Effector CD4-positive, alpha-beta T cell (primary cell): ENCODE measurements at places on chromosomes 1 and 21.

GRCh38 chr1:243855616-243856318, 5.7 kb upstream of the AKT3 start:
- DNase-seq = no peak

DNA sequence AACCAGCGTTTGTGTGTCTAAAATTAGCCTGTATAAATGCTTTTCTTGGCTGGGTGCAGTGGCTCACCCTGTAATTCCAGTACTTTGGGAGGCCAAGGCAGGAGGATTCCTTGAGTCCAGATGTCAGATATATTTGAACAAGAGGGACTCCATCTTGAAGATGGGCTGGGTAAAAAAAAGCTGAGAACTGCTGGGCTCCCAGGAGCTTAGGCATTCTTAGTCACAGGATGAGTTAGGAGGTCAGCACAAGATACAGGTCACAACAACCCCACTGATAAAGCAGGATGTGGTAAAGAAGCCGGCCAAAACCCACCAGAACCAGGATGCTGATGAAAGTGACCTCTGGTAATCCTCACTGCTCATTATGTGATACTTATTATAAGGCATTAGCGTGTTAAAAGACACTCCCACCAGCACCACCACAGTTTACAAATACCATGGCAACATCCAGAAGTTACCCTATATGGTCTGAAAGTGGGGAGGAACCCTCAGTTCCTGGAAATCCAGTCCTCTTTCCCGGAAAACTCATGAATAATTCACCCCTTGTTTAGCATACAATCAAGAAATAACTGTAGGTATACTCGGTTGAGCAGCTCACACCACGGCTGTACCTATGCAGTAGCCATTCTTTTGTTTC, 36.2 kb upstream of the ZNF496 start:
- DNase-seq = no peak

GRCh38 chr1:158335213-158335532, 3.8 kb upstream of the CD1B start:
- no peak for DNase-seq

GRCh38 chr21:19844334-19844733, 1153.9 kb upstream of the NCAM2 start:
- DNase-seq = no peak

DNA sequence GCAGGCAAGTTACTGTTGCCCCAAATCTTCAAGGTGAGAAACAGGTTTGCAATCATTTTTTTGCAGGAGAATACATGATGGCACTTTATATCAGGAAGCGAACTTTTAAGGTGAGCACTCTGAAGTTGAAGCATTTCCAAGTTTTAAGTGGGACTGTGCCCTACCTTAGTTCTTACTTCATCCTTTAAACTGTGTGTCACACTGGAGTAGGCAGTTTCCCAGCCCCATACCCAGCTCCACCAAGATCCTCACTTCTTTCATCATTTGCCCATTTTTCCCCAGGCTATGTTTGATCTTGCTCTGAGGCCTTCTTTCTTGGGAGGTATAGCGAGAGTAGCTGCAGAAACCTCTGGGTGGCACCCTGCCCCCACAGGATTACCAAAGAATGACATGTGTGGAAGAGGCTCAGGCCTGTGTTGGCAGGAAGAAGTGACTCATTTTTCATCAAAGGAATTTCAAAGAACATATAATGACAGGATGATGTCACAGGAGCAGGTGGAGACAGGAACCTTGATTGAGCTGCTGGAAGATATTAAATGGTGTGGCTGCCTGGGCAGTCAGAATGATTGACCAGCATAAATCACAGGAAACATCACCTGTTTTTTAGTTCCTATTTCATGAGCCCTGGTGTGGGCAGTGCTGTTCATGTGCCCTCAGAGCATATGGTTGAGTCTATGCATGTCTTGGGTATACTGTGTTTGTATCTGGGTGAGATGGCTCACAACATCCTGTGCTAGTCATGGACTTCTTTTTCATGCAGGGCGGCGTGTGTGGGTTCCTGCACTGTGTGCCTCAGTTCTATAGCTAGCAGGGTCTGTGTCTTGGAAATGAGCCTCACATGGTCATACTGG, 20.8 kb upstream of the MACF1 start:
- peak; percentile 82 for DNase-seq

DNA sequence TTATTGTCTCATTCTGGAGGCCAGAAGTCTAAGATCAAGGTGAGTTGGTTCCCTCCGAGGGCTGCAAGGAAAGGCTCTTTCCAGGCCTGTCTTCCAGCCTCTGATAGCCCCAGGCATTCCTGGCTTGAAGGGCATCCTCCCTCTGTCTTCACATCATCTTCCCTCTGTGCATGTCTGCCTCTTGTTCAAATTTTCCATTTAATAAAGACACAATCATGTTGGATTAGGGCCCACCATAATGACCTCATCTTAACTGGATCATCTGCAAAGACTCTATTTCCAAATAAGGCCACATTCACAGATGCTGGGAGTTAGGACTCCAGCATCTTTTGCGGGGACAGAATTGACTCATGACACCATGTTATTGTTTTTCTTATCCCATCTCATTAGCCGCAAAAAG, 24.5 kb downstream of the HUNK start:
- DNase-seq = no peak

GRCh38 chr1:50368179-50369007, 54.9 kb downstream of the DMRTA2 start:
- no peak for DNase-seq

DNA sequence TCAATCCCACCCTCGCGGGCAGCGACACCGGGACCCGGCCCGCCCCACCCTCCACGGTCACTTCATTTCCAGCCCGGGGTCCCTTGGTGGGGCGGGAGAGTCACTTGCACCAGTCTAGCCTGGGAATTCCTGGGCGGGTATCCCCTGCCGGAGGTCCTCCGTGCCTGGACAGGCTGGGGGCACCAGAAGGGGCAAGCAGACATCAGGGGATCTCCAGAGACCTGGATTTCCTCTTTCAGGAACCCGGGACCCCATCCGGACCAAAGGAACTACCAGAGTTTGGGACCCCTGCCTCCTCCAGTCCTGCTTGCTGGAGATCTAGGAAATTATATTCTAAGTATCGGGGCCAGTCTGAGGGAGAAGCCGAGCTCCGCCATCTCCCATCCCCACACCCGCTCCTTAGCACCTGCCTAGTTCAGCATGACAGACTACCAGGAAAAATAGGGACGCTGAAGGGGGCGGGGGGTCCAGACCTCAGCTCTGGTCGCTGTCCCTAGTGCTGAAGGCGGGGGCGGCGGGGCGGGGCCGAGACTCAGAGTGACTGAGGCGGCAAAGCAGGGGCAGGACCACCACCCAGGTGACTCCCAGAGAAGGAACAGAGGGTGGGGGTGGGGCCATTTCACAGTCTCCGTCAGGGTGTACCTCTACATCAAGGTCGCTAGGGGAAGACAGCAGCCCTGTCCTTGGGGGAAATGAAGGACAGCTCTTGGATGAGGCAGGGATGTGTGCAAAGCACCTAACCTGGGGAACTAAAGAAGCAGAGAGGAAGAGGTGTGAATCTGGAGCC, 832 bp downstream of the HCN3 start:
- peak; percentile 77 for DNase-seq

DNA sequence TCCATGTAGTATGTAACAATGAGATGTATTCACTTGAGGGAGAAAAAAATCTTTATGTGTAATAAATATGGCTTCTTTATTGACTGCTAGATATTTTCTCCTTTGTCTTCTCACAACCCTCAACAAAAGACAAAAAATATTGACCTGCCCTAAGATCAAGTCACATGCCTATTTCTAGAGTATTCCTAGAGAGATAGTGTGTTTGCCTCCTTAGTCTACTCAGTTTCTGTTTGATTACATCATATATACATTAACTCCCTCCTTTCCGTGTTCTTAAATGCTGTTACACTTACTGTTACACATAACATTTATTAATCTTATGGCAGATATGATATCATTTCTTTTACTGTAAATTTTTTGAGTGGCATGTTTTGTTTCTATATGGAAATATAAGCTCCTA, 281.6 kb upstream of the RGS18 start:
- no peak for DNase-seq

GRCh38 chr1:200970771-200971427, 52.6 kb downstream of the KIF21B start:
- no peak for DNase-seq

DNA sequence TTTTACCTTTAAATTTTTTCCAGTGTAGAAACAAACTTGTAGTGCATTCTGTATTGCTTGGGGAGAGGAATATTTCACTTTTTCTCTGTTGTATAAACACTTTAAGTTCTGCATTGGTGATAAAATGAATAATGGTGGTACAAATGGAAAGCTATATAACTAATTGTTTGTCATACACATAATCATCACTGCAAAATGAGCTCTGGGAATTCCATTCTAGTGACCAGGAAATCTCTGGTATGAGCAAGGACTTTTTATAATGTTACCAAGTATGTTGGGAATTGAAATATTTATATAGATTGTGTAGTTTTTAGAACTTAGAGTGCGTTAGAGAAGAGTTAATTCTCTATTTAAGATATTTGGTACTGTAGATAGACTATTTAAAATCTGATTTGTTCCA, 5.0 kb upstream of the FMN2 start:
- no peak for DNase-seq

DNA sequence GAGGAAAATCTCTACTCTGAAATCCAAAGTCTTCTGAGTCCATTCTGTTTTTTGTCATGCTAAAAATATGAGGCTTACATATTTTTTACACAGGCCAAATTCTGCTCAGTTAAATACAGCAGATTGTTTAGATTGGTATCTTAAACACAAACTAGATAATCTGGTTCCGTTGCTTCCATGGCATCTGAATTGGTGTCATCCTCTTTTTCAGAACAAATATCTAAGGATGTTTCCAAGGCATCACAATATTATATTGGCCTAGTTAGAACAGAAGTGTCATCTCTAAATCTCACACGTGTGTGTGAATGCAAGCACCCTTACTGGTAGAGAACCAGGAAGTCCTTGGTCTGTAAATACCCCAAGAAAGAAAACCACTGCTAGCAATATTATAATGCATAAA, 151.2 kb downstream of the NRIP1 start:
- DNase-seq = no peak

DNA sequence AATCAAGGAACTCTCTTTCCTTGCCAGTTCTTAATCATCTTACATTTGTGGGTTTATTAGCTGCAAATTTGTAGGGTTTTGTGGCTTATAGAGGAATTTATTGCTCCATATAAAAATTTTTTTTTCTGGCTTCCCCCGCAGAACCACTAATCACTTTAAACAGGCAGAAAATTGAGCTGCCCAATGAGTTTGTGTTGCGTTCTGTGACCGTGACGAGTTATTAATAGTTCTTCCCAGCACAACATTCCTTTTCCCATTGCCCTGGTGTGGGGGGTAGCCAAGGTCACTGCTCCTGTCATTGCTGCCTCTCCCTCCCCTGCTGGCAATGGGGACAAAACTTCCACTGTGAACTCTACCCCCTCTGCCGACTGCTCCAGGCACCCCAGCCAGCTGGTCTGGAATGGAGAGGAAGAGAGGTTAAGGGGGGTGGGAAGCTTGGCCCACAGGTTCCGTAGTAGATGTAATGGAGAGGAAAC, 55.1 kb downstream of the UBE2T start:
- DNase-seq = no peak

- no peak for DNase-seq
These were observed 1353.2 kb upstream of the ADGRL2 start for GRCh38 chr1:80447526-80447925.

DNA sequence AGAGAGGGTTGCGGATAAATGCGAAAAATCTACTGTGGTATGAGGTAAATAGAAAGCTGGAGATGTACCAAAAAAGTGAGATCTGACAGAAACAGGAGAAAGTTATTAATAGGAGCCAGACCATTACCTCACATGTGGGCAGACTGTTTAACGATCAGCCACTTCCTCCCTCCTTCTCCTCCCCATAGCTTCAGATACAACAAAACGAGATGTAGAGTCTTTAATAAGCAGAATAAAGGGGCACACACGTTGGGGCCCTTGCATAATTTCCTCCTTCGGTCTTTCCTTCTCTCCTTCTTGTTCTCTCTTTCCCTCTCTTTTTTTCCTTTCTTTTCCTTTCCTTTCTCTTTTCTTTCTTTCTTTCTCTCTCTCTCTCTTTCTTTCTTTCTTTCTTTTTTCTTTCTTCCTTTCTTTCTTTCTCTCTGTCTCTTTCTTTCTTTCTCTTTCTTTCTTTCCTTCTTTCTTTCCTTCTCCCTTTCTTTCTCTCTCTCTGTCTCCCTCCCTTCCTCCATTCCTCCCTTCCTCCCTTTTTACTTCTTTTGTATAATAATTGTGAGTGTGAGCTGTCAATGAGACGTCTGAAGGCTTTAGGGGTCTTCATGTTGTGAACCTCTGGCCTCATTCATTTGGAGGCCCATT, 242.1 kb downstream of the GRIK1 start:
- DNase-seq = no peak

- DNase-seq = no peak
These were observed 182.4 kb downstream of the MIS18A start for GRCh38 chr21:32096411-32096810.

- DNase-seq = no peak
These were observed 59.7 kb upstream of the ZNF326 start for GRCh38 chr1:89935235-89935634.

DNA sequence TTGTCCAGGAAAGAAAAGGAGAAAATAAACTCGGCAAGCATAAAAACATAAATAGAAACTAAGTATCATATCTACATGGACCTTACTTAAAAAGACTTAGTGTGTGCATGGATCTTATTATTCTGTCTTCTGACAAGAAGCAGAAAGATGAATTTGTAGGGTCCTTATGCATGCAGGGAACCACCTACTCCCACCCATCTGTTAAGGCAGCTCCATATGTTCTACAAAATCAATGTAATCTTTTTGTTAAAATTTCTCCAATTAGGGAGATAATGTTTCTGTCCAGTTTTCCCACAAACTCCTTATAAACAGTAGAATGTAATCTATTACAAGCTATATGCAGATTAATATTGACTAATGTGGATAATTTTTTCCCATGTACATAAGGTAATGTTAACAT, 13.9 kb upstream of the PTPN14 start:
- DNase-seq = no peak

DNA sequence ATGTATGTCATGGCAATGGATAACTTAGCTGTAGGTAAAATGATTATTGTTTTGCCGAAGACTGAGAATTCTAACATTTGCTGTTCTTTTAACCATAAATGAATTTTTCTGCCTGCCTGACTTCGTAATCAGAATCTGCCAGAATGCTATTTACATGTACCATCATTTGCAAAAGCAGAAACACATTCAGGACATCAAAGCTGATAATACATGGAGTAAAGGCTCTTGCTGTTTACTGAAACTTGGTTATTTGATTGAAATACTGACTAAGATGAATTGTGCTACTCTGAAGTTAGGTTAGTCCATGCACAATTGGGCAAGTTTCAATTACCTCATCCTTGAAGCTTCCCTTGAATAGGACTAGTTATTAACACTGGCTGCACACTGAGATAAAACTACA, 293.8 kb downstream of the PLA2G4A start:
- DNase-seq = no peak

GRCh38 chr1:4127592-4128140, 227.6 kb upstream of the C1orf174 start:
- no peak for DNase-seq

- DNase-seq = no peak
These were observed 11.4 kb upstream of the IL10RB start for GRCh38 chr21:33254766-33255165.

DNA sequence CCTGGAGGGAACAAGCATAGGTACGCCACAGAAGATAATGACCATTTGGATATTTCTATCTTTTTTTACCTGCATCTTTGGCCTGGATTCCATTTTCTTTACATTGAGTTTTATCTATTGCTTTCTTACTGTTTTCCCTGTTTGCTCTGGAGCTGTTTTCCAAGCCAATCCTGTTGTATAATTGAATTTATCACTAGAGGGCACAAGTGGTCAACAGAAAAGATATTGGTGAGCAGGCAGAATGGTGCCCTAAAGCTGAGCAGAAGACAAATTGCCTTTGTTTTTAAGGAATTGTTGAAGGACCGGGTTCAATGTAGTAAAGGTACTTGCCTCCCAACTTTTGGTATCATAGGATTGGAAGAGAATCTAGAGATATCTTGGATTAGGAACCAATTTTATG, 152.8 kb downstream of the PPP1R12B start:
- no peak for DNase-seq
